ENCODE measurements at places on chromosomes 12 and 14. TPM values are rescaled to one million over a fixed set of nuclear protein-coding genes. Genes with fewer than 3 reads are reported as not detected.

The DPY19L2 gene
- polyA plus RNA-seq: 26.1 TPM

The ADAM20 gene
- 0.16 TPM for polyA plus RNA-seq

DNA sequence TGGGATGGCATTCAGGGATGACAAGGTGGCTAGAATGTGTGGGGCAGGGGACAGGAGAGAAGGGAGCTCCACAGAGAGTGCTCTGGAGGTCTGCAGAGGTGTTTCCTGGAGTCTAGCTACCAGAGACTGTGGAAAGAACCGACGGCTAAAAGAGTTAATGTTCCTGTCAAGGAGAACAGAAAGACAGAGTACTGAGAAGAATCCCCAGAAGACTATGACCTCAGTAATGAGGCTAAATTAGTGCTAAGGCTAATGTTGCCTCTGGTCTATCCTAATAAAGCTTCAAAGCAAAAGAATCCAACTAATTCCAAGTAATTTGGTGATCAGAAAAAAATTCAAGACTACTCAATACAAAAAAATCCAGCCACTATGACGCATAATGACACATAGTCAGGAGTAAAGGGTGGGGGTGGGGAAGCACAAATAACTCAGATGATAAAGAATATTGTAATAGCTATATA lies 44.7 kb downstream of the FERMT2 start:
- DNase-seq: no peak

DNA sequence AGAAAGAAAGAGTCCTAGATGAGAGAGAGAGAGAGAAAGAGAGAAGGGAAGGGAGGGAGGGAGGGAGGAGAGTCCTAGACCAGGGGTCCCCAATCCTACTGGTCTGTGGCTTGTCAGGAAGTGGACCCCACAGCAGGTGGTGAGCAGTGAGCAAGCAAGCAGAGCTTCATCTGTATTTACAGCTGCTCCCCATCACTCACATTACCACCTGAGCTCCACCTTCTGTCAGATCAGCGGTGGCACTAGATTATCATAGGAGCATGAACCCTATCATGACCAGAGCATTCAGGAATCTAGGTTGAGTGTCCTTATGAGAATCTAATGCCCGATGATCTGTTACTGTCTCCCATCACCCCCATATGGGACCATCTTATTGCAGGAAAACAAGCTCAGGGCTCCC lies 39.2 kb upstream of the AMN1 start:
- DNase-seq: no peak

DNA sequence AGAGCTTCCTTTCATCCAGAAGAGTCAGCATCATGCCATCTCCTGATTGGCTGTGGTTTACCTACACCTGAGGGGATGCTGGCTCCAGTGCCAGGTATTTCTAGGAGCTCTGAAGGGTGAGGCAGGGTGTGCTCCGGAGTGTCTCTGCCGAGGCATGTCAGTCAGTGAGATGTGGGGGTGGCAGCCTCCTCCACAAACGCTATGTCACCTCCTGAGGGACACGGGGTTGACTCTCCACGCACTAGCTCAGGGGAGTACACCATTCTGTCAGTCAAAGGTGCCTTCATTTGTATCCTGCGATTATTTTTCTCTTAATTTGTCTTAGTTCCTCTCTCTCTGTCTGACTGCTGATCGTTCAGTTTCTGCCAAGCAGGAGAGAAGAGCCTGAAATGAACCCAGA lies 604.5 kb downstream of the VRK1 start:
- DNase-seq: no peak

DNA sequence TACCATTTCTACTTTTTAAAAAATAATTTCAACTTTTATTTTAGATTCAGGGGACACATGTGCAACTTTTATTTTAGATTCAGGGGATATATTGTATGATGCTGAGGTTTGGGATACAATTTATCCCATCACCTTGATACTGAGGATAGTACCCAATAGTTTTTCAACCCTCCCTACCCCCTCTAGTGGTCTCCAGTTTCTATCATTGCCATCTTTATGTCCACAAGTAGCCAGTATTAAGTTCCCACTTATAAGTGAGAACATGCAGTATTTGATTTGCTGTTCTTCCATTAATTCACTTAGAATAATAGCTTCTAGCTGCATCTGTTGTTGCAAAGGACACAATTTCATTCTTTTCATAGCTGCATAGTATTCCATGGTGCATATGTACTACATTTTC lies 162.5 kb downstream of the ANKS1B start:
- no peak for DNase-seq

Data from left lung (tissue), 14 donors.